Aortic smooth muscle cell (primary cell): ENCODE measurements at places on chromosomes 12 and 14. TPM values are rescaled to one million over a fixed set of nuclear protein-coding genes. Genes with fewer than 3 reads are reported as not detected.

CFAP54 gene
- 2.8 and 3.4 TPM in 2 replicates for total RNA-seq

PCED1B gene
- total RNA-seq = 0.44 and 0.66 TPM in 2 replicates

FITM1 gene
- total RNA-seq = 0.13 and 0.19 TPM in 2 replicates

SERPINA12 gene
- total RNA-seq = not detected in 2 replicates

VSX2 gene
- total RNA-seq = not detected in 2 replicates
